Smooth muscle cell of the brain vasculature (primary cell): ENCODE measurements at places on chromosomes 3 and 15.

GRCh38 chr3:152241142-152242017, 27.3 kb upstream of the MBNL1 start:
- DNase-seq: no peak

- no peak for DNase-seq
These were observed 89.7 kb upstream of the XCR1 start for GRCh38 chr3:46116996-46117395.

GRCh38 chr3:157251685-157252084, 91.7 kb upstream of the CCNL1 start:
- no peak for DNase-seq

DNA sequence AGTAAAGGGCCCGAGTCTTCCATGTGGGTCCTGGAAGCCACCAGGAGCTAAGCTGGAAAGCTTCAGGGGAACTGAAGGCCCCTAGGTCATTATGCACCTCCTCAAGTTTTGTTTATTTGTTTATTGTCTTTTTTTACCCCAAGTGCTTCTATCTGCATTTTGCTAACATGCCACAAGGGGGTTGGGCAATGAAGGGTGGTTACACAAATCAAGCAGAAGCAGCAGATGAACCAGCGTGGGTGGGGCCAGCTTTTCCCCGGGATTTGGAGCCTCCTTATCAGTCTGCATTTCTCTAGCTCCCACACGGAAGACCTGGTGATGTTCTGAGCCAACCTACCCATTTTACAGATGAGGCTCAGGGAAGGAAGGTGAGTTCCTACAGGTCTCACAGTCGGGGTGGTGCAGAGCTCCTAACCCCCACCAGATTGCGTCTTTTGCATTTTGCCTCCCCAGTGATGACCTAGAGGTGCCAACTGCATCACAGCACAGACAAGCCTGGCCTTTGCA, 16.8 kb downstream of the TMC3 start:
- DNase-seq: no peak

GRCh38 chr3:131402391-131403039, 20.9 kb downstream of the NUDT16 start:
- DNase-seq: no peak

DNA sequence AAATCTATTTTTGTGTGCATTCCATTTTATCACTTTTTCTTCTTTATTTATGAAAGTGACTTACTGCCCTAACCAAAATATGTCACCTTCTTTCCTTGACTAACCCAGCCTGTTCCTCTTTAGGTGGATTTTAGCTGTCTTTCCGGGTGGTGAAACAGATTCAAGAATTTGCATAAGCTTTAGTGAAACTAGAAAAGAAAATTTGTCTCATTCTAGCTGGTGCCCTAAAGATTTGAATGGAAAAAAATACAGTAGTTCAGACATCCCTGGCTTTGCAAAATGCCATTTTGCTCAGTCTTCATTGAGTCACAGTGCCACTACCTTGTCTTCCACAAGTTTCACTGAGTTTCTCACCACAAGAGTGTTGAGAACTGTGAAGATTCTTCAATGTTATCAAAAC, 28.2 kb upstream of the CCDC50 start:
- no peak for DNase-seq

- DNase-seq: no peak
These were observed 49.9 kb upstream of the SLC6A11 start for GRCh38 chr3:10766049-10766705.

DNA sequence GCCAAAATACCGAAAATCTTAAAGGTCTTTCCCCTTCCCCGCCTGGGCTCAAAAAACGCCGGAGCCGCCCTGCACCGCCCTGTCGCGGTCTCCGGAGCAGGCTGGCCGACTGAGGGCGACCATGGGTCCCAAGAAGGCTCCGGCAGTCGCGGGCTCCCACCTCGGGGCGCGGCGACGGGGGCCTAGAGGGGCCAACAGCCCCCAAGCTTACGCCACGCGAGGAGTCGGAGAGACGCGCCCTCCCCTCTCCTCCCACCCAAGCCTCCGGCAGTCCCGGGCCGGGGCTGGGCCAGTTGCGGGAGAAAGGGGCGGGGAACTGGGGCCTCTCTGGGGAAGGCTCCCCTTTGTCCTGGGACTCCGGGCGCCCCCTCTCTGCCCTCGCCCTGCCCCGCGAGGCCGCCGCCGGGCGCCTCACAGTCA, 69.2 kb downstream of the GOLGA8B start:
- no peak for DNase-seq

DNA sequence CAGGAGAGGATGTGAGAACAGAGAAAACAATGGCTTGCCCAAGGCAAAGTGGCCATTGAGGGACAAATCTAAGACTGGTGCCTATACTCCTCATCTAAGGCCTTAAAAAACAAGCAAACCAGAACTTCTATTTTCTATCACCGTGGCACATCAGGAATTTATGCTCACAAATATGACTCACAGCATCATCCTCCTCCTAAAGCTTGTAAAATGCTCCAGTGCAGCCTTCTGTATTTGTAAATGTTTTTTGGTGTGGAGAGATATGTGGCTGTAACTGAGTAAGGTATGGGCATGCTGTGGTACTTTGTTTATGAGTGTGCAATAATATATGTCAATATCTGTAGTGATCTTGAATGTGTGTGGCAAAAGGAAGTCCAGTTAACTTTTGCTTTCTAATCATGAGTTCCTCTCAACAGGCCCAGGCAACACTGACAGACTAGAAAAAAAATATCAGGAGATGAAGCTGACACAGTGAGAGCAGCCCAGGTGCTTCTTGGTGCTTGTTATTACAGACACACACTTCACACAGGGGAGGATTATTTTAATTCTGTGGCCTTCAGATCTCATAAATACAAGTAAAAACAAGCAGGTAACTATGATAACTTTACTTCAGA, 60.3 kb downstream of the CTNNB1 start:
- DNase-seq: no peak

- DNase-seq: no peak
These were observed at the start of gene MCF2L2 for GRCh38 chr3:183428447-183429211. MCF2L2 (minus strand) TSS chr3:183428619; CDS start chr3:183427977, 642 bp downstream.

DNA sequence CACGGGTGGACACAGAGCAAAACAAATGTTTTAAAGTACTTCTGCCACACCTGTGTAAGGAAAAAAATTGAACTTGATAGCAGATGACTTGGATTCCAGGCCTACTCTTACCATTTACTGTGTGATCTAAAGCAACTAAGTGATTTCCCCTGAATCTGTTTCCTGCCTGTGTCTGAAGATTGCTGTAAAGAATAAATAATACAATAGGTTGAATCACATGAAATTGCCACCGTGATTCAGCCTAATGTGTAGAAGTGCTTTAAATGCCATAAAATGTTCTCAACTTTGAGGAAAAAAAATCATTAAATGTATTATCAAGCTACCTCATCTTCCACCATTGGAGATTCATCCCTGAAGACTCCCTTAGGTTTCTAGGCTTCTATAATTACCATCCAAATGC, 27.6 kb upstream of the NUDT16 start:
- DNase-seq: no peak

GRCh38 chr3:20055842-20056241, 15.6 kb downstream of the KAT2B start:
- no peak for DNase-seq

GRCh38 chr3:106765342-106765741, 611.9 kb upstream of the CCDC54 start:
- DNase-seq: no peak

- no peak for DNase-seq
These were observed 84.1 kb downstream of the WNT5A start for GRCh38 chr3:55402886-55403609.

- DNase-seq: no peak
These were observed 72.7 kb upstream of the FLNB start for GRCh38 chr3:57935539-57935938.

DNA sequence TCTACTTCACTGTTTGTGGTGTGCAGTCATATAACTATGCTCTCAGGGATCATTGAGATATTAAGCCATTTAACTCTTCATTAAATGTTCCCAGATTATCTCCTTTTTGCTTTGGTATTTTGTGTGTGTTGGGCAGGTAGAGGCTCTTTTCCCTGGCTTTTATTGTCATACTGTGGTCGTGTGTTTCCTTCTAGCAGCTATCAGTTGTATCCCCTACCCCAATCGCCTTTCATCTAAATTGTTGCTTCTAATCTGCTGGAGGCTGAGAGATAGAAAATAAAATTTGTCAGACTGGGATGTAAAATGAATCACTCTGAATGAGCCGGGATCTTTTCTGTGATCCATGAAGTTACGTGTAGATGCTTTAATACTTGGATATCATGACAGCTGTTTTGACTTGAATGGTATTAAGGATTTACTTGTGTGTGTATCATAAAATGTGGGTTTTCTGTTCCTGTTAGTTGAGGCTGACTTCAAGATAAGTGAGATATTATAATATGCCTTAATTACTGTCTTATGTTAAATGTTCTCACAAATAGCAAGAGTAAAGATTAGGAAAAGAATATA, 9.2 kb downstream of the NFKBIZ start:
- DNase-seq: no peak

- no peak for DNase-seq
These were observed 22.5 kb downstream of the LRRN1 start for GRCh38 chr3:3821777-3822176.

- DNase-seq: no peak
These were observed 9.9 kb downstream of the GLYCTK start for GRCh38 chr3:52297242-52298148.

DNA sequence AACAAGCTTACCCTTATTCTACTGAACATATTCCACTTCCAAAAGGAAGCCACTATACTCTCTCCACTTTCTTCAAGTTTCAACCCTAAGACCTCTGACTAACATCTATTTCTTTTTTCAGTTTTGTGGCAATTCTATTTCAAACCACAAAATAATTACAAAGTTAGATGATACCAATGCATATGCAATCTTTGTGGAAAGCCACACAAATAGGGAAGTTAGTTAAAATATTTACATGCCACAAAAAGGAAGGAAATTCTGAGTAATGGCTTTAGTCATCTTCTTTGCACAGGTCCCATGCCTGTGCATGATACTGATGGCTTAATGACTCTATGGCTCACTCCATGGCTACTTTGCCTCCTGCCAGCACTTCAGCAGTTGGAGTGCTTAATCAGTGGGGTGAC, 57.0 kb upstream of the MCTP2 start:
- no peak for DNase-seq

GRCh38 chr3:66863205-66864111, 134.6 kb upstream of the KBTBD8 start:
- DNase-seq: no peak

DNA sequence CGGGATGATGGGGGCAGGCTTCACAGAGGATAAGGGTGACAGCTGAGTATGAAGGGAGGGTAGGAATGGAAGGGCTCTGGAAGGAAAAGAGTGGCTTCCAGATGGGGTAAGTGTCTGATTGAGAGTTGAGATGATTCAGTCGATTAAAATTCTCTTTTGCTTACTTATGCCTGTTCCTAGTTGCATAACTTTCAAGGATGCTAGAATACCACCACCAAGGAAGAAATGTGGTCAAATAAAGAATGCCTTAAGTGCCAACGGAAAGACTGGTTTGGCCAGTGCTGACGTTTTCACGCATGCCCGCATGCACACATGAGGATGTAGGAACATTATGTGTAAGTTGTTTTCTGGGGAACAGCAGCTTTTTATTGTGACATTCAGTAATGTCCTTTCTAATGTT, 263.4 kb upstream of the WNT5A start:
- no peak for DNase-seq

DNA sequence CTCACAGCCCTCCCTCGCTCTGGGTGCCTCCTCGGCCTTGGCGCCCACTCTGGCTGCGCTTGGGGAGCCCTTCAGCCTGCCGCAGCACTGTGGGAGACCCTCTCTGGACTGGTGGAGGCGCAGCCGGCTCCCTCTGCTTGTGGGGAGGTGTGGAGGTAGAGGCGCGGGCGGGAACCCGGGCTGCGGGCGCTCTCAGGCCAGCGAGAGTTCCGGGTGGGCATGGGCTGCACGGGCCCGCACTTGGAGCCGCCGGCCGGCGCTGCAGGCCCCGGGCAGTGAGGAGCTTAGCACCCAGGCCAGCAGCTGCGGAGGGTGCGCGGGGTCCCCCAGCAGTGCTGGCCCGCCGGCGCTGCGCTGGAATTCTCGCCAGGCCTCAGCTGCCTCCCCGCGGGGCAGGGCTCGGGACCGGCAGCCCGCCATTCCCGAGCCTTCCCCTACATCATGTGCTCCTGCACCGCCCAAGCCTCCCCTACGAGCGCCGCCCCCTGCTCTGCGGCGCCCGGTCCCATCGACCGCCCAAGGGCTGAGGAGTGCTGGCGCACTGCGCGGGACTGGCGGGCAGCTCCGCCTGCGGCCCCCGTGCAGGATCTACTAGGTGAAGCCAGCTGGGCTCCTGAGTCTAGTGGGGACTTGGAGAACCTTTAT, 46.0 kb upstream of the GSK3B start:
- no peak for DNase-seq

DNA sequence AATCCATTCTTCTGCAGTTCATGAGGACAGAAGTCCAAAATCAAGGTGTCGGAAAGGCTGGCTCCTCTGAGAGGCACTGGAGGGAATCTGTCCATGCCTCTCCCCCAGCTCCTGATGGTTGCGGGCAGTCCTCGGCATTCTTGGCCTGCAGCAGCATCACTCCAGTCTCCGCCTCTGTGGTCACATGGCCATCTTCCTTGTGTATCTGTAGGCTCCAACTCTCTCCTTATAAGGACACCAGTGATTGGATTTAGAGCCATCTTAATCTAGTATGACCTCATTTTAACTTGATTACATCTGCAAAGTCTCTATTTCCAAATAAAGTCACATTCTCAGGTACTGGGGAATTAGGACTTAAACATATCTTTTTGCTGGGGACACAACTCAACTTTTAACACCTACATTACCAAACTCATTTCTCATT, 56.0 kb upstream of the FLNB start:
- no peak for DNase-seq

DNA sequence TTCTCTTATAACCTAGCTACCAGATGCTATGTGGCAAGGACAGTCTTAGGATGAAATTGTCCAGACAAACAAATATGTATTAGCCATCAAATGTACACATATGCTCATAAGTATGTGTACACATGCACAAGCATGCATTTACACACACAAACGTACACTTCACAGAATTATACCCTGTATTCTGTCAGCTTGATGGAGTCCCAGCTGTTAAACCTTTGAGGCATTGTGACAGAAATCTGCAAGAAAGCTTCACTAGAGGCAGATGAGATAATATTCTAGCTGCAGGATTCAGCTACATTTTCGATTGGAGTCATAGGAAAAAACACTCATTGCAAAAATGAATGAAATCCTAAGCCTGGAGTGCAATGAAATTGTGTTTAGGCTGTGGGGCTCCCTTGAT, 110.6 kb downstream of the CHL1 start:
- no peak for DNase-seq

- DNase-seq: no peak
These were observed 9.4 kb downstream of the CTNNB1 start for GRCh38 chr3:41208507-41209220.

- no peak for DNase-seq
These were observed 49.4 kb downstream of the MYZAP start for GRCh38 chr15:57640930-57641682.

GRCh38 chr15:88179562-88179961, 77.0 kb downstream of the NTRK3 start:
- DNase-seq: no peak

- DNase-seq: no peak
These were observed 62.2 kb downstream of the PFN2 start for GRCh38 chr3:149908424-149908957.

- no peak for DNase-seq
These were observed 315.4 kb downstream of the DIPK2A start for GRCh38 chr3:144287001-144287400.
